ENCODE measurements at places on chromosomes 4 and X.
A peak's percentile ranks its signal among the peaks of the same experiment; 100 is the strongest.

GRCh38 chrX:152821145-152821765, 9.3 kb downstream of the CETN2 start:
- DNase-seq = peak; percentile 51

DNA sequence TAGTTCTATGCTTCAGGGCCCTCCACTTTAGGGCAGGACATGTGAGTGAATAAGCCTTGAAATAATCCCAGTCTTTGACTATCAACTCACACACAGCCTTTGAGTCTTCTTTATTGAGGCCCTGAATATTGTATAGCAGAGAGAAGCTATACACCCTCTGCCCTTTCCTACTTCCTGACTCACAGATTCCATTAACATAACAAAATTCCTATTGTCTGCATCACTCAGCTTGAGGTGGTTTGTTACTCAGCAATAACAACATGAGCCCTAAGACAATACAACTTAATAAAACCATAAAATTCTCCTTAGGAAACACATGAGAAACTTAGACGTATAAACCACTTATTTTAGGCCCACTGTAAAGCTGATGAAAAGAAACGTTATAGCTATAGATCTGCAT, 680.3 kb upstream of the DIAPH2 start:
- DNase-seq = peak; percentile 71

DNA sequence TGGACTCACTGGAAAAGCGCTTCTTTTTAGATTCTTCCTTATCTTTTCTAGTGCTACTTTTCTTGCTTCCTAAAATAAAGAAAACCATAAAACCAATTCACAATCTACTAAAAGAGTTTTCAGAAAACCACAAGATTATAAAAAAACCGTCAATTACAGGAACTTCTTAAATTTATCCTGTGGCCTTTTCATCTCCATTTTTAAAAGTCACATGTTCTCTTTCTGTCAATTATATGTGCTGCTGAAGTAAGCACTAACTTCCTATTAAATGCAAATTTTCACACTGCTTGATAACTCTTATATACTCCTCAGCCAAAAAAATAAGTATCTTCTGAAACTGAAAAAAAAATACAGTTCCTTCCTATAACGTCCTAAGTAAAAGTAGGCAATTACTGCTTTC, 32.8 kb downstream of the CENPC start:
- DNase-seq = no peak

DNA sequence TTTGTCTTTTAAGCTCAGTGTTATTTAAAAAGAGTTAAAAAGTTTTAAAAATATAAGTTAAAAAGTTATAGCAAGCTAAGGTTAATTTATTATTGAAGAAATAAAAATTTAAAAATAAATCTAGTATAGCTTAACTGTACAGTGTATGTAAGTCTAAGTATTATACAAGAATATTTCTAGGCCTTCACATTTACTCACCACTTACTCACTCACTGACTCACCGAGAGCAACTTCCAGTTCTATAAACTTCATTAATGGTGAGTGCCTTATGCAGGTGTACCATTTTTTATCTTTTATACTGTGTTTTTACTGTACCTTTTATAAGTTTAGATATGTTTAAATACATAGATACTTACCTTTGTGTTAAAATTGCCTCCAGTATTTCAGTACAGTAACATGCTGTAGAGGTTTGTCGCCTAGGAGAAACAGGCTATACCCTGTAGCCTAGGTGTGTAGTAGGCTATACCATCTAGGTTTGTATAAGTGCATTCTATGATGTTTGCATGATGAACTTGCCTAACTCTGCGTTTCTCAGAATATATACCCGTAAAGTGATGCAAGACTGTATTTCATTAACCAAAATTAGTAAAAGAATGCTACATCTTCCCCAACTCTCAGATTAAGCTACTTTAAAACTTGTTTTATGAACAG, 202.9 kb downstream of the CFAP299 start:
- DNase-seq = no peak

- peak; percentile 80 for DNase-seq
Measured at GRCh38 chrX:41145920-41146608, 60.8 kb downstream of the USP9X start.

- DNase-seq = peak; percentile 33
Measured at GRCh38 chr4:37562592-37562991, 123.6 kb downstream of the RELL1 start.

DNA sequence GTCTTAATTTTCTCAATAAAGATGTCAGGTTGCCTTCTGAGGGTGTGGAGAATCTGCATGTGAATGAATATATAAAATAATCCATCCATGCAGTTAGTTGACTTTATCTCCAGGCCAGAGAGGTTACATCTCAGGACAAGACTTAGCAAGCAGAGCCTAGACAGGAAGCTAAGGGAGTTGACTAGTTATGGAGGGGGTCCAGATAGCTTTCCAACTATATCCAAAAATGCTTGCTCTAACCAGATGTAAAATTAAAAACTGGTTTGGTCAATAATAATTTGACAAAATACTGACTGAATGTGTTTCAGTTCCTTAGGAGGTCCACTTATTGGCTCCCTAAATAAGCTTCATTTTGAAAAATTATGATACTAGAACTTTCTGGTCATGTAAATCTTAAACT, 101.4 kb downstream of the PAPSS1 start:
- DNase-seq = no peak

- DNase-seq = peak; percentile 44
Measured at GRCh38 chr4:68349279-68349648, 626 bp downstream of the YTHDC1 start.

DNA sequence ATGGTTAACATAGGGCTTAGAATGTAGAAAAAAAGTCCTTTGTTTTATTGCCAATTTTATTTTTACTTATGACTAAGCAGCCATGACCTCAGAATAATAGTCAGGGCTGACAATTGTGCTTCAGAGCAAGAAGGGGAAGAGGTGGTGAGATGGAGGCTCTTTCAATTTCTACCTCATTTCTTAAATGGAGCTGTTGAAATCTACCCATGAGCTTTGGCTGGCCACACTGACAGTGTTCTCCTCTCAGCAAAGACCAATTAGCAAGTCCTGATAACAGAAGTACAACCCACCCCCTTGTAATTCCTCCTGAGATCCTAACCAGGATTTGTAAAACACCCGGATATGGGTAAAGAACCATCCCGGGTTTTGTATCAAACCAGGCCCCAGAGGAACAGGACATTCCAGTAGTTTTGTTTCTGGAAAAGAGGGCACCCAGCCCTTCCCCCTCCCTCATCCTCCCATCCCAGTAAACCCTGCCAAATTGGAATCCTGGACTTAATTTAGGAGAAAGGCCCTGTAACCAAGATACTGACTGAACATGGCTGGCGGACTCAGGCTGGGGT, at the start of gene HEPH:
TSS of gene HEPH (plus strand) at position 399 of the 563 bp plus-strand sequence. CDS start 6,324 bp downstream, outside the sequence.
- DNase-seq = peak; percentile 59

DNA sequence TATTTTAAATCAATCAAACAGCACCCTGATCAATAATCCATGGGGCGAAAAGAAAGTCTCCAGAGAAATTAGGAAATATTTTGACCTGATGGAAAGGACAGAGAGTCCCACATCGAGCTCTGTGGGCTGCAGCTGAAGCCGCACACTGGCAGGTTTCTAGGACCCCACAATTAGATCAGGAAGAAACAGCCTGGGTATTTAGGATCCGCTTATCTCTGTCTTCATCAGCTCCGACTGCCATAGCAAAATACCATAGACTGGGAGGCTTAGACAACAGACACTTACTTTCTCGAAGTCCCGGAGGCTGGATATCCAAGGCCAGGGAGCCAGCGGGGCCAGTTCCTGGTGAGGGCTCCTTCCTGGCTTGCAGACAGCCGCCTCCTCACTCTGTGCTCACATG, 36.4 kb downstream of the CCNQ start:
- no peak for DNase-seq

GRCh38 chrX:35351795-35352483, 409.3 kb downstream of the FAM47B start:
- DNase-seq = no peak

DNA sequence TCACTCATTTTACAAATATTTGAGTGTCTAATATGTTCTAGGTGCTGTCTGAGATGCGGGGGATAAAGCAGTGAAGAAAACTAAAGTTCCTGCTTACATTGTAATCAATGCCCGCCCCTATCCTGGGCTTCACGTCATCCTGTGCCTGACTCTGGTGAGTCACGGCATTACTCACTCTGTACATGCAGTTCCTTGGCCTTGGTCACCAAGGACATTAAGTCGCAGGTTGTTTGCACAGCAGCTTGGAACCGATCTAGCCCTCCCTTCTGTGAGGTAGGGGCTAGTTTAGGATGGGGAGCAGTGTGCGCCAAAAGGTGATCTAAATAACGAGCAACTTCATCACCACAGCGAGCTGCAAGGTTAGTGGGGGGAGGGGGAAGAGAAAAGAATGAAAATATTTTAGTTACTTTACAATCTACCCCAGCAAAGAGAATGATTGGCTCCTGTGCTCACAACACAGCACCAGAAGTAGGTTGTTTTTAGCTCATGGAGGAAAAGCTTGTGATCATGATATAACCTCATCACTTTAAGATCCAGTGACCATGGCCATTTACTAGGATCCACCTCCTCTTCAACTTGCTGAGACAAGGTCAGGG, 48.0 kb upstream of the HDAC8 start:
- DNase-seq = peak; percentile 89

DNA sequence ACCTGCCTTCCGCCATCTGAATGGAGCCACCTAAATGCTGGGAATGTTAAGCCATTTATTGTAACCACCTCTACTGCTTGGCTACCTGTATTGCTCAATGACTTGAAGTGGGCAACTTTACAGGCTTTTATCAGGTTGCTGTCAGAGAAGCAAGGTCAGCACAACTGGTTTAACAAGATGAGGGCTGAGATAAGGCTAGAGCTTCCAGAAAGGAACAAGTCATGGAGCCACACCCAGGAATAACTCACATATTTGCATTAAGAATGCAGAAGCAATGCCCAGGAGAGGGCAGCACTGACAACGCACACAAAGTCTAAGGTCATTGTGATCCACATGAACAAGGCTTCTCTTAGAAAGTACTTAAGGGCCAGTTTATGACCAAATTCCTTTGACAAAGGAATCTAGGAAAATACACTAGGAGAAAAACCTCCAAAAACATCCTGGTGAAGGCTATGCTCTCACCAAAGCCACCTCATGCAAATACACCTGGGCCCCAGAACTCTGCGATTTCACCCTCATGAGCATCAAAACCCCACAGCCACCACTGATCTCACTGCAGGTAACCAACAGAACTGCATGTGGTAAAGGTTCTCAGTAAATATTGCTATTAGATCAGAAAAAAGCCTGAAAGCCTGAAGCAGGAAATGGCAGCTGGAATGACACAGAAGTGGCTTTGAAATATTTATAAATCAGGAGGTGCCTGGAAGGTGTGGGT, 15.0 kb upstream of the STS start:
- peak; percentile 72 for DNase-seq

DNA sequence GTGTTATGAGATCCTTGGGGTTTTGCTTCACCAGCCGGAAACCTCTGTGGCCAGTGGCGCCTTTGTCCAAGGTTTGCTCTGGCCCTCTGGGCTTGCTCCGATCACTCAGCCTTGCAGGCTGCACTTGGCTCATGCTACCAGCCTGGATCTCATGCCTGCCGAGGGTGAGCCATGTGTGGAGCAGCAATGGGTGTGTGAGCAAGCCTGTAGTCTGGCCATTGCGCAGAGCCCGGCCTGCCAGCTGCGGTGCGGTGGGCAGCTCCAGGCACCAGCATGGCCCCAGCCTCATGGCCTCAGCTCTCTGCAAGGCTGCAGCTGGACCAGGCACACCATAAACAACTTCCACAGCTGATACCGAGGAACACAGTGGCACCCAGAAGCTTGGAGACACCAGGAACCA, 17.8 kb downstream of the SULT1B1 start:
- DNase-seq = no peak

- peak; percentile 54 for DNase-seq
Measured at GRCh38 chrX:101229170-101229569, 9.6 kb downstream of the DRP2 start.

- DNase-seq = no peak
Measured at GRCh38 chrX:86711531-86712180, 563.4 kb downstream of the DACH2 start.

Measured in fibroblast of pulmonary artery (primary cell).